ENCODE measurements at places on chromosomes 3 and 15. TPM values are rescaled to one million over a fixed set of nuclear protein-coding genes. Genes with fewer than 3 reads are reported as not detected.

DNA sequence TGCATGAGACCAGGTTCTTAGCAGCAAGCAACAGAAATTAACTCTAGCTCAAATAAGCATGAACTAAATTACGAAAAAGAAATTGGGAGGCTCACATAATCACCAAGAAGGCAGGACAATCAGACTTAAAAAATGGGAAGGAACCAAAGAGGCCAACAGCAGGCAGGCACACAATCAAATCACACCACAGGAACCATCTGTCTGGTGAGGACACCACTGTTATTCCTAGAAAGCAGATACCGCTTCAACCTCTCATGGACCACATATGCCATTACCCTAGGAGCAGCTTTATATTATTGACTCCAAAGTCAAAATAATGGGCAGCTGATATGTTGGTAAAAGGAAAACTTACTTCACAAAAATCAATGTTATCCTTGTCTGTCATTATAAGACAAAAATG is 51.6 kb downstream of the SUCLG2 start:
- DNase-seq, result no peak

GRCh38 chr15:66590435-66590834 is 24.6 kb upstream of the LCTL start:
- no peak for DNase-seq

PP2D1 gene
- not detected for total RNA-seq

DNA sequence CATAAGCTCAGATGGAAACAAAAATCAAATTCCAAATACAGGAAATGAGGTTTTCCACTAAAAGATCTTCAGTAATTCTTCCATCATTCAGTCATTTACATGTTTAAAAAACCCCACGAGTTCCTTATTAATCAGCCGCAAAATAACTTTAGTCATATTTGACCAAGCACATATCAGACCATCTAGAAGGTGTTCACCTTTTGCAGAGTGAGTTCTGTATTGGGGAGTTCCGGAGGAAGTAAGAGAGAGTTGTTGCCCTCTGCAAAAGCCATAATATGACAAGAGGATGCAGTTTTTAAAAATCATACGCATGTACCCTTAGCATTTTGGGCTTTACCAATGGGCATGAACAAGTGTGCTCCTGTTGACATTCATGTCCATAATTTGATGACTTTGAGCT is 61.6 kb downstream of the CCR1 start:
- no peak for DNase-seq

KIF15 gene
- 14.3 TPM for total RNA-seq

GRCh38 chr15:52787123-52787503 is 3.0 kb downstream of the ONECUT1 start:
- DNase-seq, result no peak

- DNase-seq, result no peak
Measured at GRCh38 chr15:78828920-78829319, 17.7 kb upstream of the ADAMTS7 start.
